ENCODE measurements at places on chromosomes 16 and 17. TPM values are rescaled to one million over a fixed set of nuclear protein-coding genes. Genes with fewer than 3 reads are reported as not detected.
A peak's percentile ranks its signal among the peaks of the same experiment; 100 is the strongest.

- no peak for DNase-seq
These were observed 20.7 kb downstream of the TPSD1 start for GRCh38 chr16:1276580-1276878.

DNA sequence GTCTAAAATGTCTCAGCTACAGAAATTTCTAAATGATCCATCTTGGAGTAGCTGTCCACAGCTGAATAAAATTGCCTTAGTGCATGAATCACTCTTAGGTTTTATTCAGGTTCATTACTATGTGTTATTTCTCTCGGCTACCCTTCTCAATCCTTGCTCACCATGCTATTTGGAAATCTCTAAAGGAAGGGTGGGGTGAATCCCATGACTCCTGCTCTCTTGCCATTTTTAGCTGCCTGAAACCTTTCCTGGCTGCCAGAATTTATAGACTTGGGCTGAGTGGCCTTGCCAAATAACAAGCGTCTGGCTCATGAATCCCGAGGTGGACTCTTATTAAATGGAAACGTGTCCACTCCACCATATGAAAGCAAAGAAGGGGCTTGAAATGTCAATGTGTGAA, 936.1 kb upstream of the SOX9 start:
- DNase-seq, result peak; percentile 42

- no peak for DNase-seq
These were observed 1.3 kb upstream of the HSD17B2 start for GRCh38 chr16:82033683-82034300.

DNA sequence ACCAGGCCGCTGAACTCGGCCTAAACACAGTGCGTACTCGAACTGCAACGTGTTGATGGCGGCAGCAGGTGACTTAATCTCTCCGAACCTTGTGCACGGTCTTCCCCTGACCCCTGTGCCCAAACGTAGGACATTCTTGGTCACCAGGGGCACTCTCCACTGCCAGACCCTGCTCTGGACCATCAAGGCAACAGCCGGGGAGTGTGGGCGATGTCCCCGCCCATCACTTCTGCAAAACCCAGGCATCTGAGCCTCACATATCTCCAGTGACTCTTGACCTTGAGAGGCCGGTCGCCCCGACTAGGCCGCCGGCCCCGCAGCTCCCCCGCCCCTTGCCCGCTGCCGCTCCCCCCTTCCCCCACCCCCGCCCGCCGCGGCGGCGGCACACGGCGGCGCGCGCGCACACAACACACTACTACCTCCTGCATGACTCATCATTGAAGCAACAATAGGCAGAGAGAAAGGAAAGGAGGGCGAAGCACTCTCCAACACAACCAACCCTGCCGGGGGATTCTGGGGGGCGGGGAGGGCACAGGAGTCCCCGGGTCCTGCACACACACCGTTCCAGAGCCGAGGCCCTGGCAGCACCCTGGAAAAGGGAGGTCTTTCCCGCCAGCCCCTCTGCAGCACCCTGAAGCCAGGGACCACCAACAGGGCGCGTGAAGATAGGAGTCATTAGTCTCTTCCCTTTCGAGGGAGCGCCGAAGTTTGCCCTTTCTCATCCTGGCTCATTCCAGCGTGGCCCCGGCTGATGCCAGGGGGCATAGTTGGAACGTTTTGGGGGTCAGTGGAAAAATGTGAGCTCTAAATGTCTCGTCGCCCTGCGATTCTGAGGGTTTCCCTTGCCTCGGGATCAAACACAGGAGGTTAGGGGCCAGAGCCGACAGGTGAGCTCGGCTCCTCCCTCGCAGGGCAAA, 1.9 kb downstream of the MNT start:
- DNase-seq, result peak; percentile 49

- no peak for DNase-seq
These were observed 18.7 kb upstream of the ZNF750 start for GRCh38 chr17:82858376-82859126.

- no peak for DNase-seq
These were observed 270.1 kb upstream of the TNRC6C start for GRCh38 chr17:77688369-77688768.

The CD79B gene
- total RNA-seq, result not detected

Data from MG63 (cell line).